Hematopoietic multipotent progenitor cell treated with erythropoietin and hydrocortisone succinate and interleukin-3 and kit ligand, for 8 days (in vitro differentiated cells): ENCODE measurements at places on chromosomes 6 and 20.
A peak's percentile ranks its signal among the peaks of the same experiment; 100 is the strongest.

GRCh38 chr6:54191461-54191860 lies 80.2 kb downstream of the MLIP start:
- DNase-seq, result no peak

DNA sequence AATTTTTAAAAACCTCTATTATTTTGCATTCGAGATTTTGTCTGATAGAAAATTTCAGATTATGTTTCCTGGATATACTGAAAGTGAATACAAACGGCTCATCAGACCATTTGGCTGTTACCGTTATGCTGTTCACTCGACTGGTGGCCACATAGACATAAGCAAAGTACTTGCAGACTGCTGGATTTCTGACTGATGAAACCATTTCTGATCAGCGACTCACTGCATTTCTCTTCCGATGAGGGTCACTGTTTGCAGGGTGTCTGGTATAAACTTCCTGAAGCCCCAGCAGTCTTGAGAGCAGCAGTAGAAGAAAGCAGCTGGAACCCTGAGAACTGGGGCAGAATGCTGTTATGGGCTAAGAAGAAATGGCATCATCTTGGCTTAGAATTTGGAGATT lies 17.7 kb downstream of the SNX9 start:
- DNase-seq, result no peak

DNA sequence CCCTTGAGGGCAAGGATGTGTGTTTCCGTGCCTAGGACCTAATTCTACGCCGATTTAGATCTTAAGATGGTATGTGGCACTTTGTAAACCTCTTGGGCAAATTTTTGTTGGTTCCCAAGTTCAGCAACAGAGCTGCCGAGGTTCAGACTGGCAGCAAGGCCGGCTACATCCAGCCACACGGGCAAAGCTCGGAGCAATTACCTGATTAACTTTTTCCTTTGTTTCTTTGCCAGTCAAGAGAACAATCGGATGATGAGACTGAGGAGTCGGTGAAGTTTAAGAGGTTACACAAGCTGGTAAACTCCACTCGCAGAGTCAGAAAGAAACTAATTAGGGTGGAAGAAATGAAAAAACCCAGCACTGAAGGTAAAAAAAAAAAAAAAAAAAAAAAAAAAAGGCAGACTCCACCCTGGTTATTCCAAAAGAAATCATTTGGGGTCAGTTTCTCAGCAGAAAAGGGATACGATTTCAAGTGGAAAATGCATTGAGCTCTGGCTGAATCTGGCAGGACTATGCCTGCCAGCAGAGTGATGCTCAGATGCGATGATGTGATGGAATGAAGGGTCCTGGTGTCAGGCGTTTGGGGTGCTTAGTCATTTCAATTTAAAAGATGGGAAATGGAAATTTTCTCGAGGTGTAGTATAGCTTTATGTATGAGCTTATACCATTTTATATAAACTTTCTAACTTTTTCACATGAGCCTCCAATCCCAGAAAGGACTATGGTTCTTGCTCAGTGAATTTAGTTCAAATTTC lies 171.6 kb downstream of the SASH1 start:
- DNase-seq, result no peak

- no peak for DNase-seq
Observed at GRCh38 chr6:138607478-138608433, 108.5 kb upstream of the NHSL1 start.

- DNase-seq, result no peak
Observed at GRCh38 chr6:3431994-3432393, 24.9 kb downstream of the SLC22A23 start.

DNA sequence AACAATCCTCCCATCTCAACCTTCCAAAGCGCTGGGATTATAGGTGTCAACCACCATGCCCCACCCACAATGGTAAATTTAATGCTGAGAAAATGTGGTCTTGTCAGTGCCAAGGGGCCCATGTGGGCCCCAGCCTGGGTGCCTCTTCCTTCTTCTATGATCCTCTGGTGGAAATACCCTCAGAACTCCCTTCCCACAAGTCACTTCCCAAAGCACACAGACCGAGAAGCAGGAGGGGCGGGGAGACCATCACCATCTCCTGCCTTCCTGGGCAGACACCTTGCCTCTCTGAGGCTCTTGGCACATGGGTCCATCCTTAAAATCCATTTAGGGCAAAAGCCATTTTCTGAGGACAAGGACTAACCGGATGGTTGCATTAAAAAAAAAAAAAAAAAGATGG lies 59.0 kb downstream of the NOL4L start:
- DNase-seq, result no peak

DNA sequence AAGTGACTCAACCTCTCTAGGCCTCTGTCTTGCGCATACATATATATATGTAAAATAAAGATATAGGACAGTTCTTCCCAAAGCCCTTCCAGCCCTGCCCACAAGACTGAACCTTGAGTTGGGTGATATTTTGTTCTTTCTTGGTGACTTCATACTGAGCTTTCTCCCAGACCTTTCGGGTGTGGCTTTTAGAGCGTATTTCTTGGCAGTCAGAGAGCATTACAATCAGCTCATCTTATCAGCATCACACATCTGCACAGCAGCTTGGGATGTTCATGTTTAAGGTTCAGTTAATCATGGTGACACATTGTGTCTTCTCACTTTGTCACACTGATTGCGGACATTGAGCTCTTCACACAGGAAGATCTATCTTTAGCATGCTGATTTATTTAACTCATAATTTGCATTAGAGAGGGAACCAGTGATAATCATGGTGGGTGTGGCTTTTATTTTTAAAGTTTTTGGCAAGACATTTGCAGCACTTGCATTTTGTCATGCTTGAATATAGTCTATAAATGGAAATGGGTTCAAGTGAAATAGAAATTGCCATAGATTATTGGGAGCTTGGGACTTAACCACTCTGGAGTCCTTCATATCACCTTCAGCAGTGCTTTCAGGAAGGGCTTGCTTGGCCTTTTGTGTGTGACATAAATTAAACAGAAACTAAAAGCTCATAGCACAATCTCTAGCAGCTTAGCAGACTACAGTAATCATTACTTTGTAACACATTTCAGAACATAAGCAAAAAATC lies 8.3 kb downstream of the KIF3B start:
- DNase-seq, result peak; percentile 98

- peak; percentile 83 for DNase-seq
Observed at GRCh38 chr20:60137657-60138245, 179.5 kb downstream of the CDH26 start.

DNA sequence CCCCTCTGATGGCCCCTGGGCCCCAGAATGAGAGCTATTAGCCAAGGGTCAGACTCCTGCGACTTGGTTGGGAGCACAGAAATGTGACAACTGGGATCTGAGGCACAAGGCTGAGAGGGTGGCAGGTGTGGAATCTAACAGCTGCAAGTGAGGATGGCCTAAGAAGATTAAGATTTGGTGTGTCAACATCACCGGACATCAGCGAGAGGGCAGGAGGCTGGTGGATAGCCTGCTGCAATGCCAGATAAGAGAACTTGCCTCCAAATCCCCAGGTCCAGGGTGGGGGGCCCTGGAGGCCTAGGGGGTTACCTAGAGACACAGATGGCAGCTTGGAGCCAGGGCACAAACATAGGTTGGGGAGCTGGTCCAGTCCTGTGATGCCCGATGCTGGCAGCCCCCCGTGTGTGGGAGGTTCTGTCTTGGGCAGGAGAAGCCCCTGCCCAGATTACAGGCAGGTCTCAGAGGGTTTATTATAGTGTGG lies 155.8 kb downstream of the GRM4 start:
- no peak for DNase-seq

DNA sequence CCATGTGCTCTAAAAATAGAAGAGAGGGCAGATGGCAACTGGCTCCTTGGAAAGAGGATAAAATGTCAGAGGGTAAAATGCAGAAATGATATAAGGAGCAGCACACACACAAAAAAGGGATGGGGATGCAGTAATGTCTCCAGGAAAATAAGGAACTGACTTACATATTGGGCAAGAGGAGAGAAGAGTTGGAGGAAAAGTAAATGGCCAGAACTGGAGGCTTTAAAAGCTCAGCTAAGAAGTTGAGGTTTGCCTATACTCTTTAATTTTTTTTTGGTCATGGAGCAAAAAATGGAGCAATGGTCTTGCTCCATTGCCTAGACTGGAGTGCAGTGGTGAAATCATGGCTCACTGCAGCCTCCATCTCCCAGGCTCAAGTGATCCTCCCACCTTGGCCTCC lies 93.7 kb downstream of the SULF2 start:
- no peak for DNase-seq

DNA sequence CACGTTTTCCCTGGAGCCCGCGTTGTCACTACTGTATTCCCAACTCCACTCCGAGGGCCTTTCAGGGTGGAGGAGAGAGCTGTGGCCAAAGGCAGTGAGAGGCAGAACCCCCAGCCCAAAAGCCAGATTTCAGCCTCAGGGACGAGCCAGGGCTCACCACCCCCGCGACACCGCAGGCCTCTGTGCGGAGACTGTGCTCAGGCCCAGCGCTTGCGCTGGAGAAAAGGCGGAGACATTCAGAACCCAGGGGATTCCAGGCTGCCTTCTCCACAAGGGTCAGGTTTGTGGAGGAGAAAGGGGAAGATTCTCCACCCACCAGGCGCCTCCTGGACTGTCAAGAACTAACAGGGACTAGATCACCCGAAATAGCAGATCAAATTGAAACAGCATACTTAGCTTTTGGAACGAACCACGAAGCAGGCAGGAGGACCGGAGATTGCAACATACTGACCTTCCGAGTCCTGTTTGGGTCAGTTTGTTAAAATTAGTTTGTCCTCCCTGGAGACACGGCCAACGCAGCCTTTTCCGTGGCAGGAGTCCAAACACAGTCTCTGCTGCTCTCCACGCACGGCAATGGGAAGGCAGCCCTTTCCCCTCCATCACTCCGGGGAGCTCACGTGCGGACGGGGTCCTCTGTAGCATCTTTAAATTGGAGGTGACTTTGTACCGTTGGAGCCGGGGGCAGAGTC lies 14.4 kb downstream of the DLL1 start:
- DNase-seq, result no peak

DNA sequence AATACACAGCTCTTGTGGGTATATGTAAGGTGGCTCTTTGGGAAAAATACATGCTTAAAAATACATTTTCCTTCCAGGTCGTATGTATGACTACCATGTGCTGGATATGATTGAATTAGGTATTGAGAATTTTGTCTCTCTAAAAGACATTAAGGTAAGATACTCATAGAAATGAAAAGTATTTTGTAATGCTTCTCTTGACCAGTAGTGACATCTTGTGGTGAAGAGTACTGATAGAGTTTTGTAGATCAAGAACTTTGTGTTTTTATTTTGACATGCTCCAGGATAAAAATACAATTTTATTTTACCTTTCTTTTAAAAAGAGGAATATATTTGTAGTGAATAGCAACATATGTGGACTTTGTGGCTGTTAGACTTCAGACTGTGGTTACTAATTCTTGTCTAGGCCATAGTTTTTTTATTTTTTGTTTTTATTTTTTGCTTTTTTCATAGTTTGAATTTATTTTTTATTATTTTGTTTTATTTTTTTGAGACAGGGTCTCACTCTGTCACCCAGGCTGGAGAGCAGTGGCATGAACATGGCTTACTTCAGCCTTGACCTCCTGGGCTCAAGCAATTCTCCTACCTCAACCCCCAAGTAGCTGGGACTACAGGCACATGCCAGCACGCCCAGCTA lies 17.9 kb downstream of the RPF2 start:
- DNase-seq, result peak; percentile 55

GRCh38 chr6:136582711-136583471 lies 32.7 kb upstream of the MAP7 start:
- DNase-seq, result peak; percentile 61

GRCh38 chr6:139990856-139991465 lies 616.5 kb upstream of the CITED2 start:
- DNase-seq, result no peak

GRCh38 chr6:17032988-17033634 lies 68.7 kb upstream of the STMND1 start:
- no peak for DNase-seq

DNA sequence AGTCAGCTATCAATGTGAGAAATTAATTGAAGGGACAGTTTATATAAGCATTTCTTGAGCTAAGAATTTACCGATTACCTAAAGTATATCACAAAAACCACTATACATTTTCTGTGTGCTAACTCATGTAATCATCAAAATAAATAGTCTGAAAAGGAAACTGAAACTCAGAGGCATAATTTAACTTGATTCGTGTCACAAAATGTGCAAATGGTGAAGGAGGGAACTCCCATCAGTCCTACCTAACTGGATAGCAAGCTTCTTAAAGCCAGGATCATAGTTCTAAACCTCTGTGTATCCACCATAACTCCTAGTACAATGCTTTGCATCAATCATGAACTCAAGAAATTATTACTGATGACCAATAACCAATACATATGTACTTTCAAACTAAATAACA lies 91.0 kb downstream of the ASCC3 start:
- DNase-seq, result no peak

DNA sequence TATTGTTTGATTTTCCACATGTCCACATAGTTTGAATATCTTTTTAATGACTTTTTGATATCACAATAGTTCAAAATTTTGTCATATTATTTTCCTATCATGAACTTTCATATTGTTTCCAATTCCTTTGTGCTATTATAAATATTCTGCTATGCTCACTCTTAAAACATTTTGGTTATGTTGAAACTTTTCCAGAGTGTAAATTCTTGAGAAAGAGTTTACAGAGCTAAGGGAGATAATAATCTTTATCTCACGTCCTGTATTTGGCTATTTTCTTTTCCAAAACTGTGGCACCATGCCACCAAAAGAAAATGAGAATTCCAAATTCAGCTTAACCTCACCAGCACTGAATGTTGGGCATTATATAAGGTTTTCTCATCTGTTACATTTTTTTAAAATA lies 210.9 kb downstream of the TFAP2B start:
- DNase-seq, result no peak

DNA sequence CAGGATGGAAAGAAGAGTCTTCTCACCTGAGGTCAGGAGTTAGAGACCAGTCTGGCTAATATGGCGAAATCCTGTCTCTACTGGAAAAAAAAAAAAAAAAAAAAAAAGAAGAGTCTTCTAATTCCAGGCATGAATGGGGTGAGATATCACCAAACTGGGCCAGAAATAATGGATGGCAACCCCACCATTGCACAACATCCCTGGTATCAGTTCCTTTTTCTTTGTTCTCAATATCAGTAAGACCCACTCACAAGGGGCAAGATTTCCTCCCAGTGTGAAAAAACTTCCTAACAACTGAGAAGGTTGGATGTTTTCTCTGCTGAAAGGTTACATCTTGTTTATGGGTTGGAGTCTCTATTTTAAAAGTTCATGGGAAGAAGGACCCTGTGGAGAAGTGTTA lies 23.6 kb upstream of the NR2E1 start:
- no peak for DNase-seq

DNA sequence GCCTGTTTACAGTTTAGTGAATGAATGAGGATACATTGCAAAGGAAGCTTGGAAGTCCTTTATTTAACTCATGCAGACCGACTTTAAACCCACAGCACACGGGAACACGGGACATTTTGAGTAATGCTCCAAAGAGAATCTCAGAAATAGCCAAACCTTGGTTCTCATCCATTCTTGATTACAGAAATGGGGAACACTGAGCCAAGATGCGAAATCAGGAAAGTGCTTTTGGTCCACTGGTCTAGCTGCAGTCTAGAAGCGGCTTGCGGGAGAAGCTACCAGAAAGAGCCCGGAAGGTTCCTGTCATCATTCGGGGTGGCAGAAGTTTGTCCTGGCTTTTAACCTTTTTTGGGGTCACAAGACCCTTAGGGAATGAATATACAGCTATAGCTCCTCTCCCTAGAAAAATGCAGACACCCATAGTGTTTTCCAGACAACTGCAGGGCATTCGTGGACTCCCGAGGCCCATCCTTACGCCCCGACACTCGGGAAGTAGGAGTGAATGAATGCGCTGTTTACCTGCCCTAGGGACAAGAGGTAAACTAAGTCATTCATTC lies 475 bp upstream of the TMEM181 start:
- DNase-seq, result no peak

GRCh38 chr20:14441201-14441600 lies 103.8 kb upstream of the FLRT3 start:
- no peak for DNase-seq
